ENCODE measurements at places on chromosomes 2 and 18. TPM values are rescaled to one million over a fixed set of nuclear protein-coding genes. Genes with fewer than 3 reads are reported as not detected.

Gene MAP2
- 0.26 TPM for total RNA-seq

Gene SAG
- 1.7 TPM for total RNA-seq

Gene MERTK
- 0.87 TPM for total RNA-seq

Gene PASK
- 73.6 TPM for total RNA-seq

Gene HOXD4
- total RNA-seq: not detected

Gene CKAP2L
- total RNA-seq: 35.8 TPM

Gene PLEK
- 2.7 TPM for total RNA-seq

Gene TOGARAM2
- total RNA-seq: 4.3 TPM

Gene DIPK1C
- not detected for total RNA-seq

Gene UBXN2A
- total RNA-seq: 12.2 TPM

Gene LAMA1
- not detected for total RNA-seq

Gene STAM2
- total RNA-seq: 17.3 TPM

Gene ANKRD62
- total RNA-seq: not detected

Gene FLACC1
- total RNA-seq: 1.1 TPM

Gene SLC9A4
- total RNA-seq: 0.11 TPM

Gene NEU4
- 9.8 TPM for total RNA-seq

Gene SERPINB4
- not detected for total RNA-seq

Gene ACKR3
- total RNA-seq: 1.7 TPM

Gene ITGA6
- 2.2 TPM for total RNA-seq

Gene AMMECR1L
- total RNA-seq: 13.8 TPM

Gene MEIS1
- total RNA-seq: not detected

Gene QPCT
- total RNA-seq: 0.71 TPM

Gene POU3F3
- not detected for total RNA-seq

Gene KRTCAP3
- total RNA-seq: 5.0 TPM

Gene CFC1
- not detected for total RNA-seq

Gene TXNDC2
- not detected for total RNA-seq

Gene FAP
- not detected for total RNA-seq

Gene MDH1B
- total RNA-seq: 0.56 TPM

Gene CCNT2
- total RNA-seq: 33.2 TPM

Gene KCNIP3
- total RNA-seq: not detected

Gene KCNG2
- total RNA-seq: not detected

Gene EDAR
- not detected for total RNA-seq

Gene TPGS2
- total RNA-seq: 100 TPM

Gene HPCAL1
- total RNA-seq: 139 TPM

Gene TNFAIP6
- not detected for total RNA-seq

Gene IL1RN
- 32.8 TPM for total RNA-seq

Gene FSIP2
- 0.32 TPM for total RNA-seq

Gene GRHL1
- 0.82 TPM for total RNA-seq

Gene TAF1B
- total RNA-seq: 41.1 TPM

Gene PTPRN
- 6.3 TPM for total RNA-seq

Gene PRSS56
- total RNA-seq: not detected

Gene ANKMY1
- total RNA-seq: 14.5 TPM

Gene CPS1
- total RNA-seq: 1.3 TPM

Gene STK39
- 27.9 TPM for total RNA-seq

Gene COL6A3
- 30.7 TPM for total RNA-seq

Gene CCDC150
- 11.6 TPM for total RNA-seq

Gene CDKL4
- total RNA-seq: 0.50 TPM

Gene SP140
- total RNA-seq: 60.8 TPM

Gene ABCG5
- total RNA-seq: not detected

Gene ST6GAL2
- total RNA-seq: not detected
